ENCODE measurements at places on chromosomes 1 and 21.

- no peak for DNase-seq
Measured at GRCh38 chr1:113074237-113074636, 1.2 kb downstream of the LRIG2 start.

DNA sequence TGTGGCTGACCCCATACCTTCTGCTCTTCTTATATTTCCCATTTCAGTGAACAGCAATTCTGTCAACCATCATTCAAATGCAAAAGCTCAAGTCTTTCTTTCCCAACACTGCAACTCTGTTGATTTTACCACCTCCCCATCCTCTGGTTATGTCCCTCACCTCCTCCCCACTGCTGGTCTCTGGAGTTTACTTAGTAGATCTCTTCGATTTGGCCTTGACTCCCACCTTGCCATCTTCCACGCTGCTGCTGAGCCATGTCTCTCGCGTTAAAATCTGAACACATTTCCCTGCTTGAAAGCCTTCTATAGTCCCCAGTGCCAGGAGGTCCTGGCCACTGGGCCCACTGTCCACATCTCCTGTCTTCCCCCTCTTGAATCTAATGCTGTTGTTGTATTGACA is 125.5 kb downstream of the RUNX1 start:
- no peak for DNase-seq

GRCh38 chr1:161402446-161402845 is 34.8 kb upstream of the CFAP126 start:
- no peak for DNase-seq

GRCh38 chr21:37711836-37712568 is 204.3 kb downstream of the KCNJ6 start:
- DNase-seq = peak; percentile 88

DNA sequence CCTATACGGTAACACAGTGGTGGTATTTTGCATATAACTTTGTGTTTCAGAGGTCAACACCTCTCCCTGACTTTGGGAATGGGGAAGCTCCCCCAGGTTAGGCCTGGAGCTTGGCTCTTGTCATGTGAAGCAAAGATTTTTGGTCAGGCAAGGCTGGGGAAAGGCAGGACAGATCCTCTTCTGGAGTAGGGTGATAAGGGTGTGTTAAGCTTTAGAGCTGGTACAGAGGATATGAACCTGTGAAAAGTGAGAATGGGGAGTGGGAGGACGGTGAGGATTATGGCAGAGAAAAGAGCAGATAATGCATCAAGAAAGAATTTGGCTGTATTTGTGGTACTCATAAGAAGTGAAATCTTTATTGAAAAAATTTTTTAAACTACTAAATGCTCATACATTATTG is 2.3 kb downstream of the RPF1 start:
- no peak for DNase-seq

- DNase-seq = no peak
Measured at GRCh38 chr21:40505681-40506080, 341.3 kb downstream of the DSCAM start.

DNA sequence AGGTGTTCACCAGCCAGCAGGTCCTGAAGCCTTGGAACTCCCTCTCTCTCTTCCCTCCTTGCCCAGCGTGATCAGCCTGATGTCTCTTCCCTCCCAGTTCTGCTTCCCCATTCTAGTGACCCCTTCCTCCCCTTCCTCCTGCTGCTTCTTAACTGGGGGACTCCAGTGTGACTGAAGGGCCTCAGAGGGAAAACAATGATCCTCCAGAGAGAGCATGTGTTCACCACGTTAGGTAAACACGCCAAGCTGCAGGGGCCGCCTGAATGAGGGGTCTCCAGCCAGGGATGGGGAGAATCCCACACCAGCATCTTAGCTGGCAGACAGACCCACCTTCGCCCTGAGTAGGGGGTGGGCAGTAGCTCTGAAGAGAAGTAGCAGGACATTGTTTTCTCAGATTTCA is 124.8 kb downstream of the TMEM53 start:
- no peak for DNase-seq

GRCh38 chr1:7473223-7474142 is 297.6 kb upstream of the VAMP3 start:
- DNase-seq = no peak

GRCh38 chr21:46141767-46142581 is 13.4 kb downstream of the FTCD start:
- DNase-seq = no peak

- no peak for DNase-seq
Measured at GRCh38 chr1:53132176-53132575, 10.3 kb downstream of the SLC1A7 start.

- peak; percentile 48 for DNase-seq
Measured at GRCh38 chr1:207393610-207394009, 60.5 kb upstream of the CR2 start.

DNA sequence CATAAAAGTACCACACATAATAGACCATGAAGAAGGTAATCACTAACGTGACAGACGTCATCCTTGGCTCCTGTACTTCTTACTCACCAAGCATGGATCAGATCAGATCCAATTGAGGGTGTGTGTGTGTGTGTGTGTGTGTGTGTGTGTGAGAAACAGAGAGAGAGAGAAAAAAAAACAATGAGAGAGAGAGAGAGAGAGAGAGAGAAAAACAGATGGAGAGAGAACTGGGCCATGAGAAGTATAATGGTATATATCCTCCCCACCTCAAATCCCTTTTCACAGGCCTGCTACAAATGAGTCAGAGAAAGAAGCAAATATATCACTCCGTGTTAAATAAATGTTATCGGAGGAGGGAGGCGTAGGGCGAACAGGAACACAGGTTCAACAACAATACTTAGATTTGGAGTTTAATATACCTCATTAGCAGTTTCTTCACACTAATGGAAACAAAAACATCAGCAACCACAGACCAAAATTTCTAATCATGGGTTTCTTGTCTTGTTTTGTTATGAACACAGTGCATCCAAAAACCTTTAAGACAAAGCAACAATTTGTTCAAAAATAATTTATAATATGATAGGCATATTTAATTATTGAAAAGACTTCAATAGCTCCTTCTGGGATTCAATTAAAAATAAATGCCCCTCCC is 45.3 kb downstream of the TIAM1 start:
- no peak for DNase-seq

- no peak for DNase-seq
Measured at GRCh38 chr1:27201295-27201694, 33.1 kb upstream of the WDTC1 start.

GRCh38 chr1:87549738-87550137 is 221.1 kb downstream of the LMO4 start:
- DNase-seq = peak; percentile 29

DNA sequence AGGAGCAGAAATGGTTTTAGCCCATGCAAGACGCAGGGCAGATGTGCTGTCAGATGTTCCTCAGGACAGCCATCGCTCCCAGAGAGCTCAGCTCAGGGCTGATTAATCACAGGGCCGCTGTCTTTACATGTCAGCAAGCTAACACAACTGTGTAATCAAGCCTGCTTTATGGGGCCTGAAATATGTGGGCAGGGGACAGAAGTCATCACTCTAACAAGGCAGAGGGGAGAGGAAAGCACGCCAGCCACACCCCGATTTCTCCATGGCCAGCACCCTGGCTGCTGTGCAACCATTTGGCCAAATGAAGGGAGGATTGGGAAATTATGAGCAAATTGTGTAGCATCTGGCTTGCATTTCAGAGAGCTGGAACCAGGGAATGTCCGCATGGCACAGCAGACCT is 368.8 kb downstream of the NPHP4 start:
- no peak for DNase-seq

DNA sequence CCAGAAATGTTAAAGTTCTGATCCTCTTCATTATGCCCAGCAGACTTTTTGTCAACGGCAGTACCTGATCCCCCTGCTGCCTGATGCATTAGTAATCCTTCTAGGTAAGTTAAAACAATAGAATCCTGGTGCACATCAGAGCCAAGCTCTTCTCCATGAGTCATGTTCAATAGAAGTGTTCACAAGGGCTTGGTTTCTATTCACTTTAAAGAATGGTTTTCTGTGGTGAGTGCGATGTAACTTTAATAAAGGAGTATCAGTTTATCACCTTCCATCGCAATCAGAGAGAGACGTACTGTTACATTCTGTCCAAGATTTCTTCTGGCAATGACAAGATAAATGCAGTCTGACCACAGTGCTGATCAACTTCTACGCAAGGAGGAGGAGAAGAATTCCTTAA is 96.8 kb downstream of the NRIP1 start:
- no peak for DNase-seq

- DNase-seq = no peak
Measured at GRCh38 chr21:46062471-46063211, 35.3 kb upstream of the COL6A2 start.

DNA sequence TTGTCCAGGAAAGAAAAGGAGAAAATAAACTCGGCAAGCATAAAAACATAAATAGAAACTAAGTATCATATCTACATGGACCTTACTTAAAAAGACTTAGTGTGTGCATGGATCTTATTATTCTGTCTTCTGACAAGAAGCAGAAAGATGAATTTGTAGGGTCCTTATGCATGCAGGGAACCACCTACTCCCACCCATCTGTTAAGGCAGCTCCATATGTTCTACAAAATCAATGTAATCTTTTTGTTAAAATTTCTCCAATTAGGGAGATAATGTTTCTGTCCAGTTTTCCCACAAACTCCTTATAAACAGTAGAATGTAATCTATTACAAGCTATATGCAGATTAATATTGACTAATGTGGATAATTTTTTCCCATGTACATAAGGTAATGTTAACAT is 13.9 kb upstream of the PTPN14 start:
- no peak for DNase-seq

DNA sequence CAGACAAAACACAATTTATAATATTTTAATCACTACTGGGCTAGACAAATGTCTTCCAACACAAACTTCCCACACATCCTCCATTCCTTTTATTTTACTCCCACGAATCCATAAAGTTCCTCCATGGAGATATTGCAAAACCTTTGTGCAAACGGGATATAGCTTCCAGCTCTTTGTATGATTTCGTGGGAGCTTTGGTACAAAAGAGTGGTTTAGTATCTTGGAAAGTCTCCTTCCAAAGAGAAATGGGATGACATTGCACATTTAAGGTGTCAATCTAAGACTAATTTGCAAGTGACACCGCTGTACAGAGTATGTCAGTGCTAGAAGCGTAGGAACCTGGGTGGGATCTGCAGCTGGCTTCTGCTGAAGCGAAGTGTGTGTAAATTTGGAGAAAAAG is 455.2 kb upstream of the RUNX1 start:
- DNase-seq = no peak

- no peak for DNase-seq
Measured at GRCh38 chr1:115467196-115467595, 129.1 kb upstream of the NGF start.

DNA sequence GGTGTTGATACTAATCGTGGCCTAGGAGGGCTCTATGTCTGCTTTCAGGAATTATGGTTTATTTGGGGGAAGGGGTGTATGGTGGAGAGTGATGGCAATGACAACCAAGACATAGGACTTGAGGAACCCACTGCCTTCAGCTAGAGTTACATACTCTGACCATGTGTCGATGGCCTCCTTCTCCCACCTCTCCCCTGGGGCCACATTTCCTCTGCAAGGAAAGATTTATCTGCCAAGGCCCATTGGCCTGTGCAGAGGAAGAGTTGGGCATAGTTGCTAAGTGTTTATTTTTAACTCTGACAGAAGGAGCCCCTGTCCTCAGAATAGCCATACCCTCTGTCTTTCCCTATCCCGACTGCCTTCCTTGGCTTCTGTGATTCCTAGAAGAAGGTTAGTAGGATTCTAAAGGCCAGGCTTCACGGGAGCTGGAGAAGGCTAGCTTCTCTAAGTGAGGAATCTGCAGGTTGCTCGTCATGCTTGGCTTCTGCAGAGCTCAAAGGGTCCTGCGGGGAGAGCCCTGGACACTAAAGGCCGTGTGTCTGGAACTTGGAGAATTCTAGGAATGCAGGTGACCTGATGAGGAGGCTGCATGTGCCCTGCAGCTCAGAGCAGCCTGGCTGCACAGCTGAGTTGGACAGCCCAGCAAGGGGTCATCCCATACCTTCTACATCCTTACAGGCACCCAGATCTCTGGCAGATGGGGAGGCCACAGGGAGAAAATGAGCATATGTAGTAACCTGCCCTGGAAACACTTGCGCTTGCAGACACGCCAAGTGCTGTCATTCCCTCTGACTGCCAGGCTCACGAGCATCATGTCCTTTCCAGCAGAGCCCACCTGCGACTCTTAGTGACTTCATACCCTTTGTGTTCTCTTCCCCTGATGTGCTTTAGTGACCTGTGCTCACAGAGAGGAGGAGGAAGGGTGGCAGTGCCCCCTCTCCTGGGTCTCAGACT is 9.7 kb downstream of the MAPKAPK2 start:
- DNase-seq = no peak

GRCh38 chr1:67586596-67586995 is 98.4 kb upstream of the GADD45A start:
- no peak for DNase-seq

GRCh38 chr1:163712321-163712720 is 390.6 kb downstream of the NUF2 start:
- DNase-seq = no peak

- no peak for DNase-seq
Measured at GRCh38 chr1:205972491-205973168, 29.4 kb upstream of the SLC26A9 start.

- peak; percentile 67 for DNase-seq
Measured at GRCh38 chr1:88462488-88463261, 221.4 kb upstream of the PKN2 start.

GRCh38 chr1:243291292-243291691 is 35.5 kb downstream of the SDCCAG8 start:
- no peak for DNase-seq

DNA sequence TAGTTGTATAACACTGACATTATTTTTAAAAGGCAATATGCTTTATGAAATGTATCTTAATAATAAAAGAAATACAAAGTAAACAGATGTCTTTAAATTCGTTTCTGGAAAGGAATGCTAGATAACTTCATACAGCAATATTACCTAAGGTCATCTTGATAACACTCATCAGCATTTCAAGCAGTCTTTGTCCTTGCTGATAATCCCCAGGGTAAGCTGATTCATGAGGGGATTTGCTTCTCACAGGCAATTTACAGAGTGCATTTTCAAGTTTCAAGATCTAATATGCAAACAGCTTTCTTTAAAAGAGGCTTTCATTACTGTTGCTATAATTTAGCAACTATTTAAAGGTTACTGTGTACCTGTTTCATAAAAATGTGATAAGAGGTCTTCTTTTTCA is 75.2 kb upstream of the NEK2 start:
- no peak for DNase-seq

DNA sequence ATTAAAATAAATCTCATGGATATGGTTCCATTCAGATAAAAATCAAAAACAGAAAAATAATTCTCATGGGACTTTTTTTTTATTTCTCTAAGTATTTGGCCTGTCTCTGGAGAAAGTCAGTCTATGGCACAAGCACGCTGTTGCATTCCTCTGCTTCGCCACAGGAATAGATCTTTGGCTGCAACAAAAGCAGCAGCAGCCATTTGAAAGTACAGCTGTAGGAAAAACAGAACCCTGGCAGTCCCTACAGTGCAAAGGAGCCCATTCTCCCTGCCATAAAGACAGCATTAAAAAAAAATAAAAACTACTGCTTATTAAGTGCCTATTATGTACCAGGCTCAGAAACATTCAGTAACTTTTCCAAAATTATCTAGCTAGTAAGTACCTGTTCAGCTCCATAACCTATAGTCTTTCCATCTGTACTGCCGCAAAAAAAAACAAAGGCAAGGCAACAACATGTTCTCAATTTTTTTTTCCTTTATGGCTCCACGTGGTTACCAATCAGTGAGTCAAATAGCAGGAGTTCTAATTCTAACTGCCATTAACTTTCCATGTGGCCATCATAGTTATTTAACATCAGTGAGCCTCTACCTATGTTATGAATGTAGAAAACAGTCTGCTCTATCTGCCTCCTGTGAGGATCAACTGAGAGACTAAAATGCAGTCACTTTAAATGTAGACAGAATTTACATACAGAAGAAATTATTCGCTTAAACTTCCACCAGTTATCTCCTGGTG is 22.7 kb downstream of the SLC35D1 start:
- DNase-seq = no peak
